Thyroid gland (tissue), 4 donors: ENCODE measurements at places on chromosomes 1 and 21. TPM values are rescaled to one million over a fixed set of nuclear protein-coding genes. Genes with fewer than 3 reads are reported as not detected.
A peak's percentile ranks its signal among the peaks of the same experiment; 100 is the strongest.

RIIAD1 gene
- total RNA-seq: not detected

- H3K27me3 ChIP-seq: no peaks in the 10 kb centered on the region
- H3K27ac ChIP-seq: peak overlapping the region; percentile 70
- no peak overlapping the region for H3K4me3 ChIP-seq
- H3K36me3 ChIP-seq: no peaks in the 10 kb centered on the region
- H3K4me1 ChIP-seq: peaks cover 35% of the 10 kb centered on the region
These were observed 26.7 kb downstream of the DMBX1 start for GRCh38 chr1:46516200-46516950.

DNA sequence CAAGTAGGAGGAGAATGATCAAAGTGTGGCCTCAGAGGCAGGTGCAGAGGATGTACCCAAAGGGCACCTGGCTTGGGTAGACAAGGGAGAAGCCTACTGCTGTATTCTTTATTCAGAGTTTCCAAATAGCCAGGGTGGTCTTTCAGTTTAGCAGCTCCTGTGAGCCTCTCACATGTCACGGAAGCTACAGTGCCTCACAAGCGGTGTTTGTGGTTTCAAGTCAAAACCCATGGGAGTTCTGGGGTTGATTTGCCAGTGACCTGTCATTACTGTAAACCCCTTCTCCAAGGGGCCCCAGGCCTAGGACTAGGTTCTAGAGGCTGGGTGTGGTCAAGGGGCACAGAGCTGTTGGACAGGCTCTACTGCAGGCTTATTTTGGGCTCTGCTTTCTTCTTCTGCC lies 10.2 kb upstream of the IL10 start:
- H3K4me3 ChIP-seq: no peak overlapping the region
- H3K36me3 ChIP-seq: no peaks in the 10 kb centered on the region
- H3K4me1 ChIP-seq: no peaks in the 10 kb centered on the region
- H3K27ac ChIP-seq: no peak overlapping the region

KDF1 gene
- total RNA-seq: 28.4 TPM

DNA sequence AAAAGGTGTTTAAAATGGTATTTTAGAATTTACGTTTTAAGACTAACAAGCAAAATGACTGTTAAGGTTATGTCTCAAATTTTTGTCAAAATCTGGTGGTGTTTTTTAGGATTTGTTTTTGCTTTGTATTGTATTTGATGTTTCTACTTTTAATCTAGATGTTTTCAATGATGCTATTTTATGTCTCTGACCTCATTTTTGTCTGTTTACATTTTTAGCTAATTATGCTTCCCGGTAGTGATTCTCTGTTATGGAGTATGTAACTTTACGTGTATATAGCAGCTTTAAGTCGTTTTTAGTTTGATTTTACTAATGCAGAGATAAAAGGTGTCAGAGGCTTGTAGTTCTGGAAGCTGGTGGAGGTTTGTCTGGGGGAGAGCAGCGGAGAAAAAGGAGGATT lies 71.8 kb downstream of the PRDM2 start:
- H3K27ac ChIP-seq: no peak overlapping the region
- DNase-seq: no peak
- no peak overlapping the region for H3K4me3 ChIP-seq
- no peaks in the 10 kb centered on the region for H3K27me3 ChIP-seq
- H3K36me3 ChIP-seq: peaks cover 10% of the 10 kb centered on the region

GRCh38 chr1:246497331-246497915 lies 9.7 kb downstream of the SMYD3 start:
- no peak overlapping the region for H3K4me3 ChIP-seq
- no peaks in the 10 kb centered on the region for H3K36me3 ChIP-seq
- peaks cover 5% of the 10 kb centered on the region for H3K4me1 ChIP-seq
- no peak for DNase-seq

GRCh38 chr1:103525114-103525606 lies 339 bp upstream of the RNPC3 start:
- H3K4me1 ChIP-seq: peaks cover 22% of the 10 kb centered on the region
- H3K27me3 ChIP-seq: no peaks in the 10 kb centered on the region
- DNase-seq: no peak
- H3K4me3 ChIP-seq: no peak overlapping the region
- H3K36me3 ChIP-seq: no peaks in the 10 kb centered on the region

AMIGO1 gene
- total RNA-seq: 13.9 TPM

- no peaks in the 10 kb centered on the region for H3K27me3 ChIP-seq
- H3K27ac ChIP-seq: no peak overlapping the region
- no peak overlapping the region for H3K4me3 ChIP-seq
- H3K4me1 ChIP-seq: no peaks in the 10 kb centered on the region
- DNase-seq: no peak
These were observed 92.1 kb downstream of the DDAH1 start for GRCh38 chr1:85372683-85373377.
